ENCODE measurements at places on chromosomes 7 and 10.

GRCh38 chr7:117005449-117005848 is 52.1 kb downstream of the ST7 start:
- DNase-seq, result no peak

DNA sequence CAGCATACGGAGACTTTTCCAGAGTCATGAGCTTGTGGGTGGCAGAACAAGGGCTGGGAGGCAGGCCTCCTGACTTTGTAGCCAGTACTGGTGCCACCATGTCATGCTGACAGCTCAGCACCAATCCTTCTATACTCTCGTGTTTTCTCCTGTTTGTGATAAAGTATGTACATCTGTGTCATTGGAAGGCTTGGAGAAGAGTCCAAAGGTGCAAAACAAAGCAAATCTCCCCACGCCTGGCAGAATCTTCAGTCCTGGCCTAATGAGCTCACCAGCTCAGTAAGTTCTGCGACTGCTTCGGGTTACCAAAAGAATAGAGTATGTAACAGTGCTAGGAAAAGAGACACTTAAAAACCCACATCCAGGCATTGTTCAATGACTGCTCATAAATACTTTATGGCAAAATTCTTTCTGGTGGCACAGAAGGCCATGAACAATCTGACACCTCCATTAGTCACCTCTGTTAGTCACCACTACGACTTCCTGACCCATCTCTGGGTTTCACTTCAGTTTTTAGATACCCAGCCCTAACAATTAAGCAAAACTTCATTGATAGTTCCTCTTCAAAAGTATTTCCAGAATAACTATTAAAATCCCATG is 24.5 kb downstream of the STEAP1 start:
- no peak for DNase-seq

DNA sequence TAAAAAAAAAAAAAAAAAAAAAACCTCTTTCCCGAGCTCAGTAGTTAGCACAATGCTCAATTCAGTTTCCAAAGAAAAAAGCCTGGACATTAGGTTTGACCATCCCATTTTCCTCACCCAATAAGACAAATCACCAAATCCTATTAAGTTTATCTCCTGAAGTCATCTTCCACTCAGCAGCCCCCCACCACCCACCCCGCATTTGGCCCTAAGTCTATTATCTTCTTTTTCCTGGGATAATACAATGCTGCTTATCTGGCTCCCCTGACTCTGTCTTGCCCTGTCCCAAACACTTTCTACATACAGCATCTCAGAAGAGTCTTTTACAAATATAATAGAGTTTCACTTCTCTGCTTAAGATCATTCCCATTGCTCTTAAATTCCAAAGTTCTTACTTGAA is 17.8 kb upstream of the LMOD2 start:
- no peak for DNase-seq

- no peak for DNase-seq
These were observed 54.1 kb downstream of the RNLS start for GRCh38 chr10:88528806-88529570.
